ENCODE measurements at places on chromosomes 3 and 15.

- DNase-seq, result no peak
These were observed 487.1 kb upstream of the CNTN3 start for GRCh38 chr3:75101329-75102147.

- no peak for DNase-seq
These were observed 143.9 kb downstream of the MAGI1 start for GRCh38 chr3:65894679-65895453.

- no peak for DNase-seq
These were observed 598.7 kb downstream of the IGSF11 start for GRCh38 chr3:118435851-118436350.

GRCh38 chr3:61903931-61904657, 342.7 kb downstream of the PTPRG start:
- no peak for DNase-seq

GRCh38 chr3:18431266-18431665, 6.1 kb upstream of the SATB1 start:
- no peak for DNase-seq

DNA sequence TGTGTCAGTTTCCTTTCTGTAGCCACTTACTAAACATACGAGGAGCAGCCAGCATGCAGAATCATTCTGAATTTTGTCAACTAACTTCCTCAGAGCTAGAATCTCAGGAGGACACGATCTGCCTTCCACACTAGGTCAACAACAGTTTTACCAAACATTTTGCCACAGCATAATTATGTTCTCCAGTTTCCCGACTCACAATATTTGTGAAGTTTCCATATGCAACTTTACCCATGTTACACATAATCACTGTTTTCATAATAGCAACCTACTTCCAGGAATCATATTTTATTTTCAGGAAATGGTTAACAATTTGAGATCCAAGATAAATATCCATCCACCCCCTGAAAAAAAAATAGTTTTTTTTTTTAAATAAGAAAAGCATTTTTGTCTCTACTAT, 595.0 kb downstream of the PYDC2 start:
- no peak for DNase-seq

DNA sequence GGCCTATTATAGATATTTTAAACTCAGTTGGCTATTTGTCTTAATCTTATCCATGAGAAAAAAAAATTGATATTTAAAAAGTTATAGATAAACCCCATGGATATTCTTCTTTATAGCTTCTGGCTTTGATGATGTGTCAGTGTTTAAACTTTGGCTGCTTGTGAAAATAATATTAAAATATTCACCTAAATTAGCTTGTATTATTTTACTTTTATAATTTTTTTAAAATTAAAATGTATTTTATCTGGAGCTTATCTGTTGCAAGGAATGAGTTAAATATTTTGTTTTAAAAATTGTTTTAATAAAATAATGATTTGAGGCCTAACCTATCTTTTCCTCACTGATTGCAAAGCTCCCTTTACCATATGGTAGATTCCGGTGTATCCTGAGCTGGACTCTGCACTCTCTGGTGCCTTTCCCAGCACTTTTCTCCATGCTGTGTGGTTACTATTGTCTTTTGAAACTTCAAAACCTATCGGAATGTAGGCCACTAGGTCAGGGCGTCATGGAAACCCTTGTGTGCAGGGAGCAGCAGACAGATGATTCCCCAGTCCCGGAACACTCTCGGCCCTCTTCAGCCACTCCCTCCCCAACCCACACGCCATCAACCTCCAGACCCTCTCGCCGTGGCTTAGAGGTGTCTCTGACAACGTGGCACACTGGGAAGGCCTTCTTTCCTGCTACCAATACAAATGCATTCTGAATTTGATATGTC, 252.3 kb upstream of the ATP10A start:
- no peak for DNase-seq

GRCh38 chr3:188948281-188948996, 223.3 kb upstream of the TPRG1 start:
- DNase-seq, result no peak

GRCh38 chr15:83723216-83723615, 69.3 kb downstream of the ADAMTSL3 start:
- no peak for DNase-seq

DNA sequence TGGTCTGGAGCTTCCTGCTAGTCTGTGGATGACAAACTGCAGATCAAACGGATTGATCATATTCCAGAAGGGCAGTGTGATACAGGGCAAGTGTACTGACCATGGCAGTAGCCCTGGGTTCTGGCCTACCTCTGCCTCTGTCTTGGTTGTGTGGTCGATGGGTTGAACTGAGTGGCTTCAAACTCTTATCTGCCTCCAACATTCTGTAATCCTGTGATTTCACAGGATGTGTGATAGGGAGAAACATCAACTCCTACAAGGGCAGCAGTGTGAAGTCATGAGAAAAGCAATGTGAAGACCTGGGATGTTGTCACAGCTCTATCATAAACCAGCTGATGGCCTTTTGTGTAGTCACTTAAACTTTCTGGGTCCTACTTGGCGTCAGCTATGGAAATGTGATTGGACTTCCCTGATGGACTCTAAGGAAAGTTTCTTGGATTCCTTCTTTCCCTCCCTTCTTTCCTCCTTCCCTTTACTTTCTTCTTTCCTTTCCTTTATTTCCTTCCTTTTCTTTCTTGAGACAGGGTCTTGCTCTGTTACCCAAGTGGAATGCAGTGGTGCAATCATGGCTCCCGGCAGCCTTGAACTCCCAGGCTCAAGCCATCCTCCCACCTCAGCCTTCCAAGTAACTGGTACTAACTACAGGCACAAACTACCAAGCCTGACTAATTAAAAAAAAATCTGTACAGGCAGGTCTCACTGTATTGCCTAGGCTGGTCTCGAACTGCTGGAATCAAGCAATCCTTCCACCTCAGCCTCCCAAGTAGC, 114.8 kb downstream of the BBX start:
- no peak for DNase-seq

DNA sequence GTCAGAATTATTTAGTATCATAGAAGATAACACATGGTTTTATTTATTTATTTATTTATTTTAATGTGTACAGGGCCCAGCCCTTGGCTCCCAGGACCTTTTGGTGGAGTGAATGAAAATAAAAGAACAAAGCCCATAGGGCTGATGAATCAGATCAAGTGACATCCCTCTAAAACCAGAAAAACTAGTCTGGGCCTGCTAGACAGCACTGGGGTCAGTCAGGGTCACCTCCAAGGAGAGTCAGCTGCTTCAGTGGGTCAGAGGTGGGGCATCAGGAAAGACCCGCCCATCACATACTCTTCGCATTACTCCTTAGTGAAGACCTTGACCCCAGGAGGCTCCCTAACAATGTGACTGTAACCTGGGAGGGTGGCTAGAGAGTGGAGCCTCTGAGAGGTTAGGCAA, 12.8 kb downstream of the PPCDC start:
- DNase-seq, result no peak

DNA sequence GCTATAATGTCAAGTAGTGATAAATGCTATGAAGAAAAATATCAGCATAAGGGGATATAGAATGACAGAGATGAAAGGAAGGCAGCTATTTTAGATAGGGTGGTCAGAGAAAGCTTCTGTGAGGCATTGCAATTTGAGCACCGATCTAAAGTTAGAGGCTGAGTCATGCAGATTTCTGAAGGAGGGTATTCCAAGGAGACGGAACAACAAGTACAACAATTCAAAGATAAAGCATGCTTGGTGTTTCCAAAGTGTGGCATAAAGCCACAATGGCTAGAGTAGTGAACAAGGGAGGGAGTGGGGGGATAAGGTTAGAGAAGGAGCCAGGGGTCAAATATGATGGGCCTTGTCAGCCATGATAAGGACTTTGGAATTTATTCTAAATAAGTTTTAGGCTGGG, 71.9 kb downstream of the PFN2 start:
- no peak for DNase-seq

- no peak for DNase-seq
These were observed 866 bp upstream of the CD276 start for GRCh38 chr15:73683257-73683776.

- DNase-seq, result no peak
These were observed 63.4 kb downstream of the USP13 start for GRCh38 chr3:179716226-179716625.

GRCh38 chr3:38574411-38575278, 74.8 kb downstream of the SCN5A start:
- no peak for DNase-seq

GRCh38 chr3:40358454-40358853, 28.5 kb upstream of the ENTPD3 start:
- DNase-seq, result no peak

GRCh38 chr3:42901073-42901415, 4.9 kb upstream of the ZNF662 start:
- DNase-seq, result no peak
